ENCODE measurements at places on chromosomes 13 and 19.
A peak's percentile ranks its signal among the peaks of the same experiment; 100 is the strongest.

GRCh38 chr13:101408992-101409656, 7.2 kb downstream of the NALCN start:
- DNase-seq: no peak

DNA sequence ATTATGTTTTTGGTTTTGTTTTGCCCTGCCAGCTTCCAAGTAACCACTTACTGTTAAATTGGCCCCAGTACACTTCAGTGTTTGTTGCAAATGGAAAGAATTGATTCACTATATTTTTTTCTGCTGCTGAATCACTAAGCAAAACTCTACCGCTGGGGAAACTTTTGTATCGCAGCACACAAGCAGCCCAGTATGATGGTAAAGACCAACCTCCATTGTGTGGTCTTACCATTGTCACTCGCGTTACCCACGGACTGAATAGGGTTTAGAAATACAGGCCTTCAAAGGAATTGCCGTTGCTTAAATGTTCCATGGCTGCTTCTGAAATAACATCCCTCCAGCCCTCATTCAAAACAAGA, 7.9 kb downstream of the SPATA13 start:
- no peak for DNase-seq

GRCh38 chr13:111315347-111315995, 5.0 kb upstream of the TEX29 start:
- DNase-seq: no peak

DNA sequence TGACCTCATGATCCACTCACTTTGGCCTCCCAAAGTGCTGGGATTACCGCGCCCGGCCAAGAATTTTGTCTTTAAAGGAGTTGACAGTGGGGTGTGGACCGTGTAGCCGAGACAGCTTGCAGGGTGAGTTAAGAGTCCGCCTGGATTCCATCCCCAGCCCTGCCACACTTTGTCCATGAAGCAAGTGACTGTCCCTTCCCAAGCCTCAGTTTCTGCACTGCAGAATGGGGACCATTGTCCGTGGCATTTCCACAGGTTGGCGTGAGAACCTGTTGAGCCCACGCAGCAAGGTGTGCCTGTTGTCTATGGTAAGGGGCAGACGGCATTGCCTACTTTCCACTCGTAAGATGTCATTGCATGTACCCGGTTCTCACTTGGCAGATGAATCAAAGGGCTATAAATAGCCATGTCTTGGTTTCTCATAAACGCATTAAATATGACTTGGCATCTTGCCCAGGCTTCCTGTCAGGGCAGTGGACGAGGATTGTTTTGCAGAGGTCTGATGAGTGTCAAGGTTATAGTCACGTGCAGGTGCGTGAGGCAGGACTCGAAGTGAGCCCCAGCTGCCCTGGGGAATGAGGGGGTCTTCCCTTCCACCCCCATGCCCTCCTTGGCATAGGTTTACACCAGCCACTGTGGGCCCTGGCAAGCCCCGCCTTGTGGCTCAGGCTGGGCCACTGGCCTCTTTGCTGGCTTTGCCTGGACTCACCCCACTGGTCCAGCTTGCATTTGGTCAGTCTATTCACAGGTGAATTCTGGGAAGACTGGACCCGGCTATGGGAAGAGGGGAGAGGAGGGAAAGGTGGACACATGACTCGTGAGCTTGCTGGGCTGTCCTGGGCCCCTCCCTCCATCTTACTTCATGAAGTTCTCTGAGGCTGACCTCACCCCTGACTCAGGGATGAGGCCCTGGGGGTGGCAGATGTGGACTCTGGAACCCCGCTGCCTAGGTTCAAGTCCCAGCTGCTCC, 14.6 kb downstream of the FAM187B start:
- peak; percentile 44 for DNase-seq

DNA sequence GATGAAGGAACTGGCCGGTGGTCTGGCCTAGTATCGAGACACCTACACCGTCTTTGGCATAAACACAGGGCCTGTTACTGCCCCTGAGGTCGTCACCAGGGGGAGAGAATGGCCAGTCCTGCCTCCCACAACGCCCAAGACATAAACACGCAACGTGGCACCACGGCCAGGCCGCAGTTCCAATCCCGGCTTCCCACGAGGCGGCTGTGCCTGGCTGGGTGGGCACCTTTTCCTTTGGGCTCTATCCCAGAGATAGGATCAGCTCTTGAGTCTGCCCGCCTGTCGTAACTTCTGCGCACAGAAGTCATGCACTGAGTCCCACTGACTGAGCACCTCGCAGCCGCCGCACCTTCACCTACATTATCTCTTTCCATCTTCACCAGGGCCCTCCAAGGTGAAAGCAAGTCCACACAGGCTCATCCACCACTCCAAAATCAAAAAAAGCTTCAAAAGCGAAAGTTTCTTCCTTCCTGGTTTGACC, 1.1 kb downstream of the MIER2 start:
- no peak for DNase-seq

DNA sequence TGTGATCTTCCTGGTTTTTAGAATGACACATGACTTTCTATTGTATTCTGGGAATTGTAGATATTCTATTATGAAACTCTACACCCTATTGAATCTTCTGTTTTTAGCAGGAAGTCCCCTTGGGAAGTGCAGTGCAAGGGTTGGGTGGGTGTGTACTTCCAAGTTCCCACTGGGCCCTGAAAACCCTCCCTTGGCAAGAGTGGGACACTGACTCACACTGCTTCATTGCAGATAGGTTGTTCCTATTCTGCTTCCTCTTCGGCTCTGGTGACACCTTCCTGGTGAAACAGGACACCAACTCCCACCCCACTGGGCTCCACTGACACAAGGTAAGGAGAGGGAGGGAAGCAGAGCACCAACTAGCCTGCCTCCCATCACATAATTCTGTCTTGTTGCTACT, 121.8 kb downstream of the KCTD12 start:
- no peak for DNase-seq

GRCh38 chr19:47411101-47411500, 8.2 kb downstream of the MEIS3 start:
- no peak for DNase-seq

DNA sequence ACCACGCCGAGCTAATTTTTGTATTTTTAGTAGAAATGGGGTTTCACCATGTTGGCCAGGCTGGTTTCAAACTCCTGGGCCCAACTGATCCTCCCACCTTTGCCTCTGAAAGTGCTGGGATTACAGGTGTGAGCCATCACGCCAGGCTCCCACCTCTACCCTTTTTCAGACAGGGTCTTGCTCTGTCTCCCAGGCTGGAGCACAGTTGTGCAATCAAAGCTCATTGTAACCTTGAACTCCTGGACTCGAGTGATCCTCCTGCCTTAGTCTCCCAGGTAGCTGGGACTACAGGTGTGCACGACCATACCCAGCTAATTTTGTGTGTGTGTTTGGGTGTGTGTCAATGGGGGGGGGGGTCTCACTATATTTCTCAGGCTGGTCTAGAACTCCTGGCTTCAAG, 1.7 kb downstream of the RASGRP4 start:
- no peak for DNase-seq

DNA sequence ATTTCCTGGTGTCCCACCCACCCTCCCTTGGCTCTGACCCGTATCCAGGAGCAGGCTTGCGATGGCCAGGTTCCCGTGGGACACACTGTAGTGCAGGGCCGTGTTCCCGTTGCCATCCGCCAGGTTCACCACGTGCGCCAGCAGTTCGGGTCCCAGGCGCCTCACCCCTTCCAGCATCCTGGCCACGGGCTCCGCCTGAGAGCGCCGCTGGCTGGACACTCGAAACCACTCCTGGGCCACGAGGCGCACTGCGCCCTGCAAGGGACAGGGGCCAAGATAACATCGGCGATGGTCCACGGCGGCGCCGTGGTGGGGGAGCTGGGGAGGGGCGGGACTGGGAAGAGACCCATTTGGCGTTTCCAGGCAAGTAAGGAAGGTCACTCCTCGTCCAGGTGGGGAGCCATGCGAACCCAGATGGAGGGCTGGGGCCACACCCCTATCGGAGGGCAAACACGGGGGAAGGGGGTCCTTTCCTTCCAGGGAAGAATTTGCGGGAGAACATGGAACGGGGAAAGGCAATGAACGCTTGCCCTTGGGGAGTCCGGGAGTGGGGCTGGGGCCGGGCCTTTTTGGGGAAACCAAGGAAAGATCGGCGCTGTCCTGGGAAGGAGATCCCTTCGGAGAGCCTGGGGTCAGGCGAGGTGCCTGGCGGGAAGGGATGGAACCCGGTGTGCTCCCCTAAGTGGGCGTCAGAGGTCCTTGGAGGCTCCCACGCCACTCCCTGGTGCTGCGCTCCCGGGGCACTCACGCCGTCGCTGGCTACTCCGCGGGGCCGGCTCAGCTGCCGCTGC, 9.9 kb downstream of the KANK3 start:
- DNase-seq: no peak
